ENCODE measurements at places on chromosomes 2 and 18. TPM values are rescaled to one million over a fixed set of nuclear protein-coding genes. Genes with fewer than 3 reads are reported as not detected.
A peak's percentile ranks its signal among the peaks of the same experiment; 100 is the strongest.

GRCh38 chr2:74712223-74713053 lies 58.4 kb downstream of the SEMA4F start:
- no peak for DNase-seq

GRCh38 chr18:12295389-12296086 lies 12.5 kb upstream of the TUBB6 start:
- DNase-seq, result no peak

DNA sequence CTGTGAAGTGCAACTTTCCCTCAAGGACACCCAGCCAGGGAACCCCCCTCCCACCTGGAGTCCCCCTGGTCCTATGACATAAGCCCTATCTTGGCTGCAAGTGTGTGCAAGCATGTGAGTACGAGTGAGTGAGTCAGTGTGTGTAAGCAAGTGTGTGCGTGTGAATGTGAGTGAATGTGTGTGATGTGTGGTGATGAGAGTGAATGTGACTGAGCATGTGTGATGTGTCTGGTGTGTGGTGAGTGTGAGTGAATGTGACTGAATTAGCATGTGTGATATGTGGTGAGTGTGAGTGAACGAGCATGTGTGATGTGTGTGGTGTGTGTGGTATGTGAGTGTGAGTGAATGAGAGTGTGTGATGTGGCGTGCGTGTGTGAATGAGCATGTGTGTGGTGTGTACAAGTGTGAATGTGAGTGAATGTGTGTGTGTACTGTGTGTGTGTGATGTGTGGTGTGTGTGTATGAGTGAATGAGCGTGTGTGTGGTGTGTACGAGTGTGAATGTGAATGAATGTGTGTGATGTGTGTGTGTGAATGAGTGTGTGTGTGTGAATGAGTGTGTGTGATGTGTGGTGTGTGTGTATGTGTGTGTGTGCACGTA lies 68.8 kb upstream of the SMAD7 start:
- no peak for DNase-seq

CTIF gene
- total RNA-seq, result 55.1 TPM

- DNase-seq, result no peak
Measured at GRCh38 chr2:61059382-61059781, 6.3 kb upstream of the SANBR start.

DNA sequence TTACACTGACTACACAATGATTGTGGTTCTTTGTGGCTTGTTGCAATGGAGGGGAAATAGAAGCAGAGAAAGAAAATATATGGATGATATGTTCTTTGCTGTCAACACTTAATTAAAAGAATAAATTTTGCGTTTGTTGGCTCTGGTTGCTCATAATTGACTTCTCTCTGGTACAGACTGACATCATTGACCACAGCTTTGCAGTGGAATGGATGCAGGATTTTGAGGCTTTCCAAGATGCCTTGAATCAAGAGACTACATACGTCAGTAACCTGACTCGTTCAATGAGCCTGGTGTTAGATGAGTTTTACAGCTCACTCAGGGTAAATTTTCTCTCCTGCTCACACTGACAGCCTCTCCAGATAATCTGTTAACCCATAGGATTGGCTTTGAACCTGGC lies 9.9 kb downstream of the GPN1 start:
- no peak for DNase-seq

ANO7 gene
- total RNA-seq, result 0.16 TPM

GRCh38 chr2:10285556-10286198 lies 17.0 kb upstream of the HPCAL1 start:
- DNase-seq, result peak; percentile 81

ATP6V1B1 gene
- not detected for total RNA-seq

DNA sequence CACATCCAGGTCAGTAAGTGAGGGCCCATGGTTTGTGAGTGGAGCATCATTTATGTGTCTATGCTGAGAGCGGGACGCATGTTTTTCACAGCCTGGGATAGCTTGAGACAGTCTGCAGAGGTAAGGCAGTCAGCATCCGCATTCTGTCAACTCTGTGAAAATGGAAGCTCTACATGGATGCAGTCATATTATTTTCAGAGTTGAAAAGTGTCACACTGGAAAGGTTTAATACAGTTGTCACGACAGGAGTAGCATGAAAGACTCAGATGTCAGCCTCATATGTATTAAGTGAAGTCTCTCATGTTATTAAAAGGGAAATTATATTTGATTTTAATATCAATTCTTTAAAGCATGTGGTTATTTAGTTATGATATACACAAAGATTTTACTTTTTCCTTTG lies 436.9 kb upstream of the GYPC start:
- DNase-seq, result no peak

TSPYL6 gene
- total RNA-seq, result 0.31 TPM

GRCh38 chr18:73986711-73987110 lies 160.9 kb downstream of the FBXO15 start:
- no peak for DNase-seq

- no peak for DNase-seq
Measured at GRCh38 chr2:233965032-233965603, 47.9 kb downstream of the TRPM8 start.

GALR1 gene
- 0.16 TPM for total RNA-seq

ANKRD30B gene
- total RNA-seq, result 0.16 TPM
